ENCODE measurements at places on chromosomes 11 and 22.

DNA sequence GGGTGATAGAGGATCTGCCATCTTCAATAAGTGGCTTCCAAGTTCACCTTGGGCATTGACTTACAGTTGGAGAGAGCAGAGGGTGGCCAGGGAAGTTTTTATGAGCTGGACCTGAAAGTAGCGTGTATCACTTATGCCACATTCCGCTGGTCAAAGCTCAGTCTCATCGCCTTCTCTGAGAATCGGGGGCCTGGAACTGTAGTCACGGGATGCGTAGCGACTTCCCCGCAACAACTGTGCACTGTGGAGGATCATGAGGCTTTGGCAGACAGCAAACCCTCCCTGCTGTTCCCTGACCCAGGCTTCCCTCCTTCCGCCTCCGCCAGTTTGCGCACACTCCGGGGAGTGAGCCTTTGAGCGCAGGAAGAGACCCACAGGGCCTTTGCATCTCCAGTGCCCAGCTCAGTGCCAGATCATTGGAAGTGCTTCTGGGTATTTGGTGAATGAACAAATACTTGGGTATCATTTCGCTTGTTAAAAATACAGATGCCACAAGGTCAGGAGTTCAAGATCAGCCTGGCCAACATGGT is 95.5 kb downstream of the CEP164 start:
- no peak for DNase-seq

DNA sequence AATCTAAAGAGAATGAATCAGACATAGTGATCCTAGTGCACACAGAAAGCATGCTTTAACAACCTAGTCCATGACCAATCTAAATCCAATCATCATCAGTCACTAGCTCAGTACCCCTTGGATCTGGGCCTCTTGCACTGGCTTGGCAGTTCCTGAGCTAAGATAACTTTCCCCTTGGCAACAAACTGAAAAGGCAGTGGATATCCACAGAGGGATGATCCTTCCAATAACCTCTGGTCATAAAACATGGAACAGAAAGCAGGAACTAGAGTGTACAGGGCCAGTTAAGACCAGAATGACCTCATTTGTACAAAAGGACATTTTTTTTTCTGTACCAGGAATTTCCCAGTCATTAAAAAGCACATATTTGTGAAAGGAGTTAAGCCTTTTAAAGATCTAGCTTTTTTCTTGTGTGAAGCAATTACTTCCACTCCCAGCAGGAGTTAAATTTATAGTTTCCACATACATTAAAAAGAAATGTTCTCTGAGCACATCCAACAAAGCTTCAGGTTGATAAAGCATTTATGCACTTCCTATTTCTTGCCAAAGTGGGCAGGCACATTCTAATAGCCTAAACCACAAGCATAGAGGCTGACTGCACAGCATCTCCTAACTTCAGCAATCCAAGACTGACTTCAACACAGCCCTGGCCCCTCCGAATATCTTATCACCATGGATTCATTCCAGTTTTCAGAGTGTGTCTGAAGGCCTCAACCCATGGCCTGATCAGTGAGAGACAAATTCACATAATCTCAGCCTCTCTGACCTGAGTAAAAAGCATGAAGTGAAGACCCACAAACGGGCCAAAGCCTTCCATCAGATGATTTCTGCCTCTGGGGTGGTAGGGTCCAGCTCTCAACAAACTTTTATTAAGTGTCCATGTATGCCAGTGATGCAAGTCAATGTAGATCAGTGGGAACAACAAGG is 29.9 kb downstream of the GUCY1A2 start:
- DNase-seq = no peak

- DNase-seq = no peak
These were observed 340.5 kb downstream of the TENM4 start for GRCh38 chr11:79100093-79100910.

GRCh38 chr11:65500387-65501185 is 1.7 kb downstream of the MALAT1 start:
- no peak for DNase-seq
